ENCODE measurements at places on chromosomes 5 and 9.

GRCh38 chr9:77512876-77513275 lies 135.2 kb downstream of the GNA14 start:
- no peak for DNase-seq

DNA sequence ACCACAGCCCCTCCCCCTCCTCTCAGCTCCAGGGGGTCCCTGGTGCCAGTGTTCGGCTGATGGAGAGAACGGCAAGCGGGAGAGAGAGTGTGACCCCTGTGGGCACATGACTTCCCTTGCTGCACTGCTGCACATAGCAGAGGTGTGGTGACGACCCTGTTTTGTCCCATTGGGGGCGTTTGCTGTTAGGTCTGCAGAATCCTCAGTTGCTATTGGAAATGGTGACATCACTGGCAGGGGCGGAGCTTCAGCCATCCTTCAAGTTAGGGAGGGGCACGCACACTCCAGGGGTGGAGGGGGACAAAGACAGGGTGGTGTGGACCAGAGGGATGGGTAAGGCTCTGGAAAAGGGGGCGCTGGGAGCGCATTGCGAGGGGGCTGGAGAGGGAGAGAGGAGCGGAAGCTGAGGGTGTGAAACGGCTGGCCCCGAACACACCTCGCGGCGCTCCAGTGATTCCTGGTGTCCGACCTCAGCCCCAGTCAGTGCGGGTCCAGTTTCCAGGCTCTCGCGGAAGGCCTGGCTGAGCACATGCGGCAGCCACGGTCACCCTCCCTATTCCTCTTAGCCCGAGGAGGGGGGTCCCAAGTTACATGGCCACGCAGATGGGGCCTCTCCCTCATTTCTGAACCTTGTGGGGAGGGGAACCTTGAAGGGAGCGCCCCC lies 764 bp upstream of the GRIN1 start:
- no peak for DNase-seq

DNA sequence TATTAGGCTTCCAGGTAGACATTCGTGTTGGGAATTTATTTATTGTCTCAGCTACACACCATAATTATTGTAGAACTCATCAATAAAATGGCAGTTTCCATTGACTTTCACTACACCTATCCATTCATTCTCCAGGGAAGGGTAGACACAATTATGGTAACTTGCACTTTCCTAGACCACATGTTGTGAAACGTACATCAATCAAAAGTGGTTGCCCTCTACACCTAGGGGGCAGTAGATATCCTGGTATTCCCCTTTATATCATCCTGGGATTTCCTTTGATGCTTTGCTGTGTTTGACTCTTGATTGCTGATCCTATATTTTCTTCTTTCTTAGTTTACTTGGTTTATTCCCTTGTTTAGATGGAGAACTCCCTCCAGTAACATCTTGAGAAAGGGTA lies 47.9 kb downstream of the ADGRV1 start:
- DNase-seq, result no peak

DNA sequence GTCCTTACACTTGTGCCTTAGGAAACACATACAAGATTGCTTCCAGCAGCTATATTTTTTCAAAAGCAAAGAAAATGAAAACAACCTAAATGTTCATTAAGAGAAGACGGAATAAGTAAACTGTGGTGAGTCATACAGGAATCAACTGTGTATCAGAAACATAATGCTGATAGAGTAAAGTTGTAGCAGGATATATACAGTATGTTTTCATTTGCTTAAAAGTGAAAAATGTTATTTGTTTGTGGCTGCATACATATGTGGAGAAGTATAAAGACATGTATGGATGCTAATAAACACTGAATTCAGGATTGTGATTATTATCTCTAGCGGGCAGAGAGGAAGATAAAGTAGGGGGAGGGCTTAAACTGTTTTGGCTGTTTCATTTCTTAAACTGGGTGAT lies 8.3 kb downstream of the DCTN4 start:
- DNase-seq, result no peak

Measured in body of pancreas (tissue), 4 donors.